ENCODE measurements at places on chromosomes 13 and 19. TPM values are rescaled to one million over a fixed set of nuclear protein-coding genes. Genes with fewer than 3 reads are reported as not detected.

ERICH4 gene
- total RNA-seq = not detected

FIZ1 gene
- total RNA-seq = 8.7 TPM

ZNF430 gene
- total RNA-seq = 29.2 TPM

YJEFN3 gene
- 3.2 TPM for total RNA-seq

CEACAM7 gene
- 3.4 TPM for total RNA-seq

ATP4A gene
- total RNA-seq = not detected

KIR3DL1 gene
- total RNA-seq = 0.22 TPM

APOE gene
- total RNA-seq = 168 TPM

PSG3 gene
- not detected for total RNA-seq

ZNF573 gene
- total RNA-seq = 38.6 TPM

FUT2 gene
- total RNA-seq = 0.44 TPM

GADD45GIP1 gene
- total RNA-seq = 16.8 TPM

MEDAG gene
- total RNA-seq = 10.8 TPM

ZNF626 gene
- total RNA-seq = 49.0 TPM

TPTE2 gene
- total RNA-seq = not detected

ZNF611 gene
- total RNA-seq = 24.5 TPM

PRR36 gene
- 4.7 TPM for total RNA-seq

CLEC4M gene
- total RNA-seq = 0.27 TPM

RASGRP4 gene
- 0.93 TPM for total RNA-seq

WTIP gene
- total RNA-seq = 18.2 TPM

ZNF878 gene
- 0.27 TPM for total RNA-seq

ZNF285 gene
- total RNA-seq = 17.8 TPM
